ENCODE measurements at places on chromosomes 2 and 18.

DNA sequence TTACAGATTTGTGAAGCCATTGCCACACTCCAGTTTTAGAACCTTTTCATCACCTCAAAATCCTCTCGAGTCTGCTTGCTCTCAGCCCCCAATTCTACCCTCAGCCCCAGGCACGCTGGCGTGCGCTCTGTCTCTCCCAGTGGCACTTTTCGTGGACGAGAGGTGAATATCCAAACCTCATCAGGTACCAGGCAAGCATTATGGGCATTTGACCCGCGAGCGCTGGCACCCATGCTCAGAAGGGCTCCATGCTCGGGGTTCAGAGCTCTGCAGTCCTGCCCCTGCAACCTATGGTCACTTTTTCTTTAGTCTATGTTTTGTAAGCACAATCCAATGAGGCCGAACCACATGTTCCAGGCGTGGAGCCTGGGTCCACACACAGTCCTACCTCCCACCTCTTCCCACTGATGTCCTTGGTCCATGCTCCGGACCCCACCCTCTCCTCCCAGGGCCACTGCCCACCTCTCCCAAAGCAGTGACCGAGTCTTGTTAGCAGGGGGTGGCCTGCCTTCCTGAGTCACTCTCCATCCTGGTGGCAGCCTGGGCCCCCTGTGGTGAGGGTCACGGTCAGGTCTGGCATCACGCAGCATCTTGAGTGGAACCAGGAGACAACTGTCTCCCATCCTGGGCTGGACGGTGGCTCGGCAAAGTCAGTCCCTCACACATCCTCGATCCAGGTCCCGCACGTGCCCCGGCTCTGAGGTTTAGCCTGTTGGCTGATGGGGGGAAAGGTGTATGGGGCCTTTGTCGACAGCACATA lies 256.9 kb downstream of the NDUFA10 start:
- H3K4me3 ChIP-seq: no peak overlapping the region
- H3K36me3 ChIP-seq: no peaks in the 10 kb centered on the region
- no peaks in the 10 kb centered on the region for H3K4me1 ChIP-seq
- no peaks in the 10 kb centered on the region for H3K27me3 ChIP-seq
- DNase-seq: no peak

- peak overlapping the region; percentile 92 for H3K4me3 ChIP-seq
- no peaks in the 10 kb centered on the region for H3K4me1 ChIP-seq
- DNase-seq: peak; percentile 11
- peak overlapping the region; percentile 87 for H3K27ac ChIP-seq
Measured at GRCh38 chr18:46916551-46917107, 678 bp downstream of the PIAS2 start.

DNA sequence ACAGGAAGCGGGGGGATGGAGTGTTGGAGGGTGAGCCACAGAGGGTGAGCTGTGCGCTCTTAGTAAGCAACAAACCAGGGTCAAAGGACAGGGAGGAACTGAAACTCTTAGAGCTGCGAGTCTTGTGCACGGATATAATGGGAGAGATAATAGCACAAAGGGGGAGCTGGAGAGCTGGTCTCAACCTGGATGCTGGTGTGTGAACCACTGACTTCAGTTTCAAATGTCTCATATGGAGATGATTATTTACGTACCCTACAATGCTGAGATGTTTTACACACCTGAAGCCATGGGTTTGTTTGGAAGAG lies 35.9 kb downstream of the PTGR3 start:
- H3K27ac ChIP-seq: no peak overlapping the region
- no peaks in the 10 kb centered on the region for H3K4me1 ChIP-seq
- no peak overlapping the region for H3K4me3 ChIP-seq
- H3K27me3 ChIP-seq: no peaks in the 10 kb centered on the region
- no peak for DNase-seq

GRCh38 chr2:105391058-105391627 lies 7.7 kb downstream of the FHL2 start:
- H3K4me3 ChIP-seq: no peak overlapping the region
- DNase-seq: no peak
- peaks cover 5% of the 10 kb centered on the region for H3K4me1 ChIP-seq
- H3K36me3 ChIP-seq: no peaks in the 10 kb centered on the region
- no peaks in the 10 kb centered on the region for H3K27me3 ChIP-seq

- H3K27me3 ChIP-seq: no peaks in the 10 kb centered on the region
- no peak overlapping the region for H3K4me3 ChIP-seq
- no peak overlapping the region for H3K27ac ChIP-seq
- no peaks in the 10 kb centered on the region for H3K4me1 ChIP-seq
- no peaks in the 10 kb centered on the region for H3K36me3 ChIP-seq
Measured at GRCh38 chr2:191382801-191383200, 137.6 kb downstream of the MYO1B start.
